Renal cortical epithelial cell (primary cell): ENCODE measurements at places on chromosomes 2 and 18.

DNA sequence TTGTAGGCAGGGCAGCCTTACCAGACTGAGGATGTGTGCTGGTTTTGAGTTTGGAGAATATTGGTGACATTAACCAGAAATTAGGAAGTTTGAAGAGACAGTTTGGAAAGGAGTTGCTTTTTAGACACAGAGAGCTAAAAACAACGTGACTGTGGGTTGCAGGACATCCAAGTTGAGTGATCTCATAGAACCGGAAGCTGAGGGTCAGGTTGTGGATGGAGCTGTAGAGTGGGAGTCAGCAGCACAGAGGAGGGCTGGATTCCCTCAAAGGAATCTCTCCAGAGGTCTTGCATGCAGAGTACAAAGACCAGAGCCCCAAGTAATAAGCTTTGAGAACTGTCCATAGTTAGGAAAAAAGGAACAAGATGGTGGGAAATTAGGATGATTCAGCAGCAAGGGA lies 9.3 kb downstream of the MAPRE3 start:
- DNase-seq = no peak

GRCh38 chr2:218432676-218433365 lies 13.9 kb downstream of the VIL1 start:
- DNase-seq = no peak

GRCh38 chr2:102226612-102227391 lies 40.0 kb downstream of the IL1RL2 start:
- peak; percentile 45 for DNase-seq

DNA sequence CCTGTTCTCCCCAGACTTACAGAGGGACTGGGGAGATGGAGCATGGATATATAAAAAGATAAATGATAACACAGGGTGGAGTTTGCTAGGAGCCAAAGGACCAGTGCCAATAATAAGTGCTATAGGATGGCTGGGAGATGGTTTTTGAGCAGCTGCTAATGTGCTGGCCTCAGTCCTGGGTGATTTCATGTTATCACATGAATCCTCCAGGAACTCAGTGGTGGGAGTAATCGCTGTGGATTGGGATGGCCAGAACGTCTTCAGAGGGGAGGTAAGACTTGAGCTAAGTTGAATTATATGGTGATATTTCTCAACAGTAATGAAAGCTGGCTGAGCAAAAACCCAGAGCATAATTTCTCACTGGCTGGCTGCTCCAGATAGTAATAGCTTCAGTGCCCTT lies 441.4 kb downstream of the SLC4A3 start:
- no peak for DNase-seq

GRCh38 chr2:16285813-16286510 lies 345.6 kb downstream of the MYCN start:
- no peak for DNase-seq

- peak; percentile 49 for DNase-seq
These were observed 370.9 kb upstream of the ZEB2 start for GRCh38 chr2:144890828-144891227.

DNA sequence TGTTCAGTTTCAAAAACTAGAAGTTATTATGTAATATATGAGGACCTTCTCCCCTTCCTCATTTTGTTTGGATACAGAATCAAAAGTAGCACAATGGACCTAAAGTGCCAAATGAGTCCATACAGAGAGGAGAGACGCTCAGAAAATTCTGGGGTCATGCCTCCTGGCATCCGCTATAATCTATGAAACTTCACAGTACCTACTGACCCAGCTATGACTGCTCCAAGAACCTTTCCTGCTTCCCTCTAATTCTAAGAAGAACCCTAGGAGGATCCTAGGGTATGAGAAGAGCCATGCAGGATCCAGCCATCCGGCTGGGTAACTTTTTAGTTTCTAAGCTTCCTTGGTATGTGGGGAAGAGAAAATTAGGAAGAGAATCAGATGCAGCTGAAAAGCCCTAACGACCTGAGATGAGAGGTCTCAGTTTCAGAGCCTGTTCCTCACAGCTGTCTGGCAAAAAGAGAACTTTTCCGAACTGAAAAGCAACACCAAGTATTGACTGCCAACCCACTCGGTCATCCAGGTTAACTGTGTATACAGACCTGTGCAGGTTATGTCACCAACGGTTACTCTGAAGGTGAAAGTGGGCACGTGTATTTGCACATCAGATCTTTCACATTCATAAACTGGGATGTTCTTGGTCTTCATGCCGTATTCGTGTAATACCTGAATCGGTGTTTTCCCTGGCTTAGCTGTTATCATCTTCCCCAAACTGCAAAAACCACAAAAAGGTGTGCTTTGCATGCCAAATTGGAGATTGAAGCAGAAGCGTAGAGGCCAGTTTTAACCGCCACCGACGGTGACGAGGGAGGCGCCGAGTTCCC lies 1.1 kb downstream of the PRKRA start:
- DNase-seq = peak; percentile 19

GRCh38 chr2:234880551-234881211 lies 71.1 kb upstream of the SH3BP4 start:
- peak; percentile 89 for DNase-seq

DNA sequence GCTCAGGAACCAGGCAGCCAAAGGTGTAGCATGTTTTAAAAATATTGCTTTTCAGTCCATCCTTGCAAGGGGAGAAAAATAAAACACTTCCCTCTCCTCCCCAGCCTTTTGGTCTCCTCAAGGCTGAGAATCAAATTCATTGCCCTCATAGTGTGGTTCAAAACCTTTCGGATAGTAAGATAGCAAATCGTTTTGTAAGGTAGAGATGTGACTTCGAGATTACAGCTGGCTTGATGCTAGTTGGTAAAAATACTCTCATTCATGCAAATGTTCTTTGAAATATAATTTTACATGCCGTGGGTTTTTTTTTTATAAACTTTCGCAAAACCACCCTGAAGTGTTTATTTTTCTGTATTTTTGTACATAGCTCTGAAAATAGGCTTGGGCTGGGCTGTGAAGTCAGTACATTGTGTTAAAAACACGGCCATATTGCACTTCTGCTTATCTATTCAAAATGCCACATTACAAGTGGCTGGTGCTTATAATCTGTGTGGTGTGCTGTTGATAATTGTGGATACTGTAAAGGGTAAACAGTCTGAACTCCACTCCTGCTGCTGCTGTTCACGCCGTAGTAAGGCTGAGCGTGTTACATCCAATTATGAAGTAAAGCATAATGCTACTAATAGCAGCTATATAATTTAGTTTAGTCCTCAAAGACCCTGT lies 172.0 kb upstream of the SIX3 start:
- DNase-seq = no peak

GRCh38 chr18:53747210-53747609 lies 477.3 kb downstream of the MBD2 start:
- no peak for DNase-seq

GRCh38 chr2:25044990-25045389 lies 3.1 kb downstream of the EFR3B start:
- no peak for DNase-seq

- no peak for DNase-seq
These were observed 287.3 kb upstream of the REV1 start for GRCh38 chr2:99776906-99777646.

GRCh38 chr18:45731716-45732115 lies 7.7 kb downstream of the SLC14A1 start:
- no peak for DNase-seq

GRCh38 chr2:2901384-2902345 lies 476.0 kb downstream of the EIPR1 start:
- DNase-seq = no peak

- DNase-seq = no peak
These were observed 13.2 kb downstream of the PIKFYVE start for GRCh38 chr2:208279236-208279635.

DNA sequence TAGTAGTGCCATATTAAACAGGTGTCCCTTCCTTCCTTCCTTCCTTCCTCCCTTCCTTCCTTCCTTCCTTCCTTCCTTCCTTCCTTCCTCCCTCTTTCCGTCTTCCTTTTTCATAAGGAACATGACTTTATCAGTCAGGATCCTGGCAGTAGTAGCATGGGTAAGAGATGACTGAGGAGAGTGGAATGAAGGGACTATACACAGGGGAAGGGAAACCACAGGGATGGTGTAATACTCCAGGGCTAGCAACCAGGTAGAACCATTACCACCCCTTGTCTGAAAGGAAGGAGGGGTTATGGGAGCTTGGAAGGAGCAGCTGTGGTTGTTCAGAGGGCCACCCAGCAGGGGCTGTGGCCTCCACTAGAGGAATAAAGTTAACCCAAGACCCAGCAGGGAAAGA lies 23.2 kb upstream of the KDM3A start:
- DNase-seq = peak; percentile 86

DNA sequence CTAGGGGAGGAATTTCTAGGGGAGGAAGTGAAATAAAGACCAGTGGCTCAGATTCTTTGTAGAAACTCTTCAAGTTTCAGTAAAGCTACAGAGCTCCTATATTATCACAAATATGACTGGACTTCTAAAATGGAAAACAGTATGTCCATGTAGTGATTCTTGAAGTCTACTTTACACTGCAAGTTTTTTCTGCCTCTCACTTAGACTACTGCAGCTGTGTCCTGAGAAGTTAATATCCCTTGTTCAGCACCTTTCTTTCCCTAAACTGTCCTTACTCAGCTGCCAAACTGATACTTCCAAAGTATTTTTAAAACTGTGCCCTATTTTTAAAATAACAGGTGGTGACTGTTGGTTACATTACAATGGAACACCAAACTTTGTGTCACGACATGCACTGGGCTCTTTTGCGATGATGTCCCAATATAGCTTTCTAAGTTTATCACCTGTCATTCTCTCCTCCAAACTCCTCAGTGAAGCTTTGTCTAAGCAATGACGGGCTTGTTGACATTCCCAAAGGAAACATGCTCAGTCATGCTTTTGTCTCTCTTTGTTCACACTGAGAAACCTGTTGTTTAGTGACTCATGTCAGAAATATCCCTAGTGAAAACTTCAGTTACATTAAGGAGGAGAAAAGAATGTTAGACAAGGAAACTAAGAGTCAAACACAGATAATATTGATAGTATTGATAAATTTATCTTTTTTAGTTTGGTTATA lies 341.1 kb downstream of the ARL6IP6 start:
- DNase-seq = peak; percentile 96

DNA sequence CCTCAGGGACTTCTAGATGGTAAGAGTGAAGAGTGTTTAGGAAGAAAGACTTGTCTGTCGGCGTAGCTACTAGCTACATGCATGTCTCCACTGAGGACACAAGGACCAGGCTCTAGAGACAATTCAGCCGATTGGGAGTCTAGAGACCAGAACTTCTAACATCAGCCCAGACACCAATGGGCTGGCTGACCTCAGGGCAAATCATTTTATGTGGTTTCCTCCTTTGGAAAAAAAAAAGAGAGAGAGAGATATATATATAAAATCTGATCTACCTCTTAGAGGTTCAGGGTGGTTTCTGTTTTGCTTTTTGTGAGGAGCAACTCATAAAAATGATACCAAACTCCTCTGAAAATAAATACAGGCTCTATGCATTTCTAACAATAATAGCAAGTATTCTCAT lies 212.8 kb downstream of the BCL2 start:
- no peak for DNase-seq

DNA sequence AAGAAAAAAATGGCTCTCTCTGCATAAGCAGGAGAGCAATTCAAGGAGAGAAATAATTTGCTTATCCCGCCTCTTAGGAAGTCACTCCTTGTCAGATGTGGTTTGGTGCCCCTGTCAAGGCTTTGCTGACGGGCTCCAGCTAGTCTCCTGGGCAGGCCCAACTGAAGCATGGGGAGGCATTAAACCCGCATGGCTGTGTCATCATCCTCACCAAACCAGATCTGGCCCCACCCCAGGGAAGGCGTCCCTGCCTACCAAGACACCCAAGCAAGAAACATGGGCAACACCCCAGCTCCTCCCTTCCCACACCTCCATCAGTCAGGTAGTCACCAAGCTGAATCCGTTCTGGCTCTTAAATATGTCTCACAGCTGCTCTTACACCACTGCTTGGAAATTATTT lies 108.0 kb downstream of the SGPP2 start:
- no peak for DNase-seq

- peak; percentile 68 for DNase-seq
These were observed 2.9 kb upstream of the BCL2L11 start for GRCh38 chr2:111117598-111118480.

DNA sequence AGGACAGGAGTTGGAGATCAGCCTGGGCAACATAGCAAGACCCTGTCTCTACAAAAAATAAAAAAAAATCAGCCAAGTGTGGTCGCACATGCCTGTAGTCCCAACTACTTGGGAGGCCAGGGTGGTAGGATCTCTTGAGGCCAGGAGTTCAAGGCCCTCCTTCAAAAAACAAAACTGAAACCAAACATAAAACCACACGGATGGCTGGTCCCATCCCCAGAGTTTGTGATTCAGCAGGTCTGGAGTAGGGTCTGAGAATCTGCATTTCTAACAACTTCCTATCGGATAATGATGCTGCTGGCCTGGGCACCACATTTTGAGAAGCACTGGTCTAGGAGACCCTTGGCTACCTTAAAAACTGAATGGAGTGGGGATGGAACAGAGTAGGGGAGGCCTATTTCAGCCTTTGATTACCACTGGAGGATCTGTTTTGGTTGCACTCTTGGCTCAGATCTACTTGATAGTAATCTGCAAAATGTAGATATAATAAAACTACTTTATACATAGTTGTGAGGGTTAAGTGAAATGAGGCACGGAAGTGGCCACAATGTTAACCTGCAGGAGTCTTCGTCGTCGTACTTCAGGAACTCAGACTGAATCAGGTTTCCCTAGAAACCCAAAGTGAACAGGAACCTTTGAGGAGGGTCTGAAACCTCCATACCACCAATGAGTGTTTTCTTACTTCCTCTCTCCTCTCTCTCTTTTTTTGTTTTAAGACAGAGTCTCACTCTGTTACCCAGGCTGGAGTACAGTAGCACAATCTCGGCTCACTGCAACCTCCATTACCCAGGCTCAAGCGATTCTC lies 25.5 kb upstream of the NFE2L2 start:
- DNase-seq = no peak

GRCh38 chr2:5668682-5669250 lies 23.4 kb upstream of the SOX11 start:
- DNase-seq = no peak

- DNase-seq = no peak
These were observed 31.6 kb upstream of the GPR155 start for GRCh38 chr2:174518395-174518794.

GRCh38 chr18:52499644-52500043 lies 159.6 kb downstream of the DCC start:
- DNase-seq = peak; percentile 36
